CD4-positive, alpha-beta T cell (primary cell): ENCODE measurements at places on chromosomes 6 and 20.

- H3K27ac ChIP-seq = peak overlapping the region; percentile 57
- peaks cover 51% of the 10 kb centered on the region for H3K4me1 ChIP-seq
- DNase-seq = peak; percentile 33
- H3K27me3 ChIP-seq = no peaks in the 10 kb centered on the region
- no peak overlapping the region for H3K4me3 ChIP-seq
These were observed 109.9 kb downstream of the NOL4L start for GRCh38 chr20:32474967-32475811.

- no peaks in the 10 kb centered on the region for H3K27me3 ChIP-seq
- peak overlapping the region; percentile 81 for H3K4me3 ChIP-seq
- peak; percentile 44 for DNase-seq
These were observed 600 bp downstream of the SEC63 start for GRCh38 chr6:107957308-107957908.

GRCh38 chr6:26202811-26203583 is 115.8 kb downstream of the HFE start:
- peaks cover 37% of the 10 kb centered on the region for H3K4me1 ChIP-seq
- H3K27ac ChIP-seq = no peak overlapping the region
- no peaks in the 10 kb centered on the region for H3K36me3 ChIP-seq
- H3K27me3 ChIP-seq = no peaks in the 10 kb centered on the region
- no peak for DNase-seq

DNA sequence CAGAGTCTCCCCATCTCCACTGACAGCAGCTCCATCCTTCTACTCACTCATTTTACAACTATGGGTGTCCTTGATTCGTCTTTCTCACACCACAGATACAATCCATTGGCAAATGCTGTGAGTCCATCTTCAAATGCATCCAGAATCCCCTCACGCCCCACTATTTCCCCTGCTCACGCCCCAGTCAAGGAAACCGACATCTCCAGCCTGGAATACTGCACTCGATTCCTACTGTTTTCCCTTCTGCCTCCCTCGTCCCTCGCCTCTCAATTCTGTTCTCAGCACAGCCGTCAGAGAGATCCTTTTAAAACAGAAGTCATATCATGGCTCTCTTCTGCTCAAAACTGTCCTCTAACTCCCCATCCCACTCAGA is 4.7 kb downstream of the HLA-B start:
- H3K4me3 ChIP-seq = no peak overlapping the region
- peaks cover 51% of the 10 kb centered on the region for H3K36me3 ChIP-seq
- H3K27ac ChIP-seq = no peak overlapping the region
- H3K4me1 ChIP-seq = peaks cover 48% of the 10 kb centered on the region

DNA sequence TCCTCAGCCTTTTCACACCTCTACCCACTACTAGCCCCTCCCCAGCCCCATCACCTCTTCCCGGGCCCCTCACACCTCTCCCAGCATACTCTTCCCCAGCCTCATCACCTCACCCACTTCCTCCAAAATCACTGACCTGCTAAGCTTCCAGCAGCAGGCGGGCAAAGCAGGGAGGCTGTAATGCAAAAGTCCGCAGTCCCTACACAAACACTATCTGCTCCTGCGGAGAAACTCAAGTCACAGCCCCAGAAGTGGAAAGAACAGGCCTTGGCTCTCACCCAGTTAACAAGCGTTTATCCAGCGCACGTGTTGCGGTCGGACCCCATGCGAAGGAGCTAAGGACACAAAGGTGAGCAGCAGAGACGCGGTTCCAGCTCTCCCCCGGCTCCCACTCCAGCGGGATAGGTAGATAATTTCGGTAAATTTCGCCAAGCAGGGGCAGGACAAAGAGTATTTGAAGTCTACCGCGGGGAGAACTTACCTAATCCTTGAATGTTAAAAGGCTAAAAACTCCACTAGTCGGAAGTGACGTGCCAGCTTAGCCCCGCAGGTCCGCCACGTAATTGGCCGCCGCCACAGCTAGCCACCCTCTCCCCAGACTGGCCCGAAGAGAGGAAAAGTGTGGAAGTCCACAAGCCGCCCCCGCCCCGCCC is 728 bp upstream of the TRIM39 start:
- peak overlapping the region; percentile 83 for H3K4me3 ChIP-seq
- H3K27ac ChIP-seq = peak overlapping the region; percentile 98
- peaks cover 52% of the 10 kb centered on the region for H3K4me1 ChIP-seq
- peak; percentile 91 for DNase-seq

DNA sequence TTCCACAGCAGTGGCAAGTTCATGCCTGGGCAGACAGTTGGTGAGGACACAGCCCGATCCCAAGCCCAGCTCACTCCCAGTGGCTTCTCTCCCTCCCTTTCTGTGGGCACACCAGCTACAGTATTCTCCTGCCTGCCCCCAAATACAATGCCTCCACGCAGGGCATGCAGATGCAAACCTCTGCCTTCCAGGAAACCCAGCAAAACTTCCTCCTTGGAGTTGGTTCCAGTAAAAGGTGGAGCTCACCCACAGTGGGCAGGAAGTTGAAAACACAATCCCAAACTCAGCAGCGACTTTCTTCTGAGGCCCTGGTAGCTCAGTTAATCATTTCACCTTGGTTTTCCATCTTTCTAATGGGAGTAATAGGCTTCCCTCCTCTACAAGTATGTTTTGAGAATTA is 93.7 kb downstream of the LY86 start:
- no peaks in the 10 kb centered on the region for H3K27me3 ChIP-seq
- H3K4me3 ChIP-seq = no peak overlapping the region
- no peak overlapping the region for H3K27ac ChIP-seq
- H3K36me3 ChIP-seq = no peaks in the 10 kb centered on the region

DNA sequence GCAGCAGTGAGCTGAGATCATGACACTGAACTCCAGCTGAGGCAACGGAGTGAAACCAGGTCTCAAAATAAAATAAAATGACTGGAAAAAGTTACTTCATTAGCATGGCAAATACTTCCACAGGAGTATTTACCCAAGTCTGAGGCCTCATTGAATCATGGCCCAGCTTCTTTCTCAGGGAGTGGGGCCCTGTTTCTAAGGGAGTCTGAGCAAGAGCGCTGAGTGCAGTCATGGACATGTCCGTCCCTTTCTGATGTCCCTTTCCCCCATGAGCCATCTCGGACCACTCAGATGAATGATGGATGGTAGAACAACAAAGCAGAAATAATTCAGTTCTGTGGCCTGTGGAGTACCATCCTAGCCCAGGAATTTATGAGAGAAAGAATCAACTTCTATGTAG is 7.8 kb upstream of the DTD1 start:
- H3K27ac ChIP-seq = no peak overlapping the region
- no peaks in the 10 kb centered on the region for H3K36me3 ChIP-seq
- no peaks in the 10 kb centered on the region for H3K4me1 ChIP-seq
- H3K27me3 ChIP-seq = no peaks in the 10 kb centered on the region
- no peak overlapping the region for H3K4me3 ChIP-seq

GRCh38 chr6:165978476-165978875 is 189.2 kb downstream of the TBXT start:
- H3K27ac ChIP-seq = no peak overlapping the region
- no peaks in the 10 kb centered on the region for H3K4me1 ChIP-seq
- no peak overlapping the region for H3K4me3 ChIP-seq
- H3K36me3 ChIP-seq = no peaks in the 10 kb centered on the region

GRCh38 chr20:13960525-13960924 is 29.9 kb downstream of the SEL1L2 start:
- H3K4me3 ChIP-seq = no peak overlapping the region
- no peaks in the 10 kb centered on the region for H3K36me3 ChIP-seq
- H3K27ac ChIP-seq = no peak overlapping the region
- no peaks in the 10 kb centered on the region for H3K27me3 ChIP-seq
- no peak for DNase-seq
- H3K4me1 ChIP-seq = no peaks in the 10 kb centered on the region
